Fibroblast of upper back skin (primary cell): ENCODE measurements at places on chromosomes 2 and 18.

GRCh38 chr2:11990576-11990975, 244.1 kb downstream of the LPIN1 start:
- DNase-seq, result no peak

DNA sequence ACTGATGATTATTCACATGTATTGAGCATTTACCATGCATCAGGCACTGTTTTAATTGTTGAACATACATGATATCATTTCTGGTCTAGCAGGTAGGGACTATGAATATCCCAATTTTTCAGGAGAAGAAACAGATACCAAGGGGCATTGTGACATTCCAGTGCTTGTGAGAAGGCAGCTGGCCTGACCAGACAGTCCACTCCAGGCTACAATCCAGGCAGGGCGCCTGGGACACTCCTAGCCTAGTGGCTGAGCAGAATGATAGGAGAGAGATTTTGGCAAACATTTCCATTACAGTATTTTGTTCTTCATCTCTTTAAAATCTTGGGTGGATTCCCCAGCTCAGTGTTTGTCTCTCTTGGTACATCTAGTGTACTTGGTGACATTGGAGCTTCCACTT, 24.9 kb downstream of the ZNF892 start:
- no peak for DNase-seq

GRCh38 chr2:86791573-86791972, 860 bp upstream of the CD8A start:
- no peak for DNase-seq

DNA sequence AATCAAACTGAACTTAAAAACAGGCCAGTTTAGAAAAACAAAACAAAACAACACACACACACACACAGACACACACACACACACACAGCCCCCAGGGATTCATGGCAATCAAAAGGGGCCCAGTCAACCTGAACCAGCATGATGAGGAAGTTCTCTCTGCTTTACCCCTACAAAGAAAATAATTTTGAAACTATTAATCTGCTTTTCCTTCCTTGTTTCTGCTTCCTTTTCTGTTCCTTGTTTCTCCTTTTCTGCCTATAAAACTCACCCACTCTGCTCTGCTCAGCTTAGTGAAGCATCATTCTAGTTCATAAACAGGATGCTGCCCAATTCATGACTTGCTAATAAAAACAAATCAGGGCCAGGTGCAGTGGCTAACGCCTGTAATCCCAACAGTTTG, 203.1 kb downstream of the RAB3GAP1 start:
- DNase-seq, result no peak

- no peak for DNase-seq
Measured at GRCh38 chr2:11831415-11831814, 85.0 kb downstream of the LPIN1 start.

GRCh38 chr2:145079641-145080040, 559.7 kb upstream of the ZEB2 start:
- DNase-seq, result no peak

GRCh38 chr2:14717131-14717530, 84.6 kb downstream of the LRATD1 start:
- no peak for DNase-seq

DNA sequence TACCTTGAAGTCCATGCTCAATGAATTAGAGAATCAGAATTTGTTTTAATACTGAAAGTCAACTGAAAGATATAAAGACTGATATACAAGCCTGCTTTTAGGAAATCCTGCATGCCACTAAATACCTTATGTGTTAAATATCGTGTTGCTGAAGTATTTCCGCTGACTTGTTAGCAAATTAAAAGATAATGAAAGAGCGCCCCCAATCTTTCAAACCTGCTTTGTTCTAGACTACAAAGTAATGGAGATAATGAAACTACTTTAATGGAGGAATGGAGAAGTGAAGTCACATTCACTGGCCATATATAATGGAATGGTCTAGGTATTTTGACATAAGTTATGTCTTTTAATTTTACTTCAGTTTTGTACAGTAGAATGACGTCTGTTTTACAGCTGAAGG, 95.7 kb downstream of the ASXL3 start:
- no peak for DNase-seq

- DNase-seq, result peak; percentile 92
Measured at GRCh38 chr2:127086990-127087790, 19.8 kb downstream of the BIN1 start.

DNA sequence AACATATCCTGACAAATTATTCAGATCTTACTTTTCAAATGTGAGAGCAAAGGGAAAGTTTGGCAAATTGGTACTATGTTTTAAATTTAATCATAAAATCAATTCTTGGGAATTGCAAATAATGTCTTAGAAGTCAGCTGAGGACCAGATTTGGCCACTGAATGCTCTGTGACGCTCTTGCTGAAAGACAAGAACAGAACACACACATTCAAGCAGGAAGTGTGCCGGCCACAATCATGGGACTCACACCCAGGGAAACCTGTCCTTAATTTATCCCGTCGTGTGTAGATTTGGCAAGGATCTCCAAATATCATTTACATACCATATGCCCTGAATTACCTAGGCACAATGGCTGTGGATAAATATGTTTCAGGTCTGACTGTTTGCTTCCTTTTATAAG, 253.1 kb downstream of the TCF4 start:
- no peak for DNase-seq

DNA sequence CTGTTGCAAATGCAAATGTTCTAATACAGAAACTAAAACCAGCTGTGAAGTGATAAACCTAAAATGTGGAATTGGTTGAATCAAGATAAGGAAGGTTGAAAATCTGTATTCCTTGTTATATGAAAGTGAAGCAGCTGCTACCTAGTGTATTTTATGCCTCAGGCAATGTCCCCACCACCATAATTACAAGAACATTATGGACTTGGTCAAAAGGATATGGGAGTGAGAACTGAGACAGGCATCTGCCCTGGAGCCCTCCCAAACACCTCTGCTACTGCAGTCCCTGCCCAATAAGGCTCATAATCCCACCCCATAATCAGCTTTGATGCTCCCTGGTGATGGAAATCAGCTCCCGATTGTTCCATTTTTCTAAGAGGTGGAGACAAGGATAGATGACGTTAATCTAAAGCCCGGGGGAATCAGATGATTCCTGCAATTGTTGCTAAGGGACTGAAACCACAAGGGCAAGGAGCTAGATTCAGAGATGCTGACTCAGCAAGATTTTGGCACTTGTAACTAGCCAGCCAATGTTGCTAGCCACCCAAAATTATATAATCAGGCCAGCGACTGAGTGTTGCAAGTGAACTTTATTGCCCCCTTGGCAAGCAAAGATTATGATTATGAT, 69.5 kb downstream of the EVA1A start:
- peak; percentile 73 for DNase-seq

GRCh38 chr2:99640635-99641151, 150.9 kb upstream of the REV1 start:
- DNase-seq, result peak; percentile 55

GRCh38 chr2:36354811-36355150, 797 bp upstream of the CRIM1 start:
- DNase-seq, result no peak

DNA sequence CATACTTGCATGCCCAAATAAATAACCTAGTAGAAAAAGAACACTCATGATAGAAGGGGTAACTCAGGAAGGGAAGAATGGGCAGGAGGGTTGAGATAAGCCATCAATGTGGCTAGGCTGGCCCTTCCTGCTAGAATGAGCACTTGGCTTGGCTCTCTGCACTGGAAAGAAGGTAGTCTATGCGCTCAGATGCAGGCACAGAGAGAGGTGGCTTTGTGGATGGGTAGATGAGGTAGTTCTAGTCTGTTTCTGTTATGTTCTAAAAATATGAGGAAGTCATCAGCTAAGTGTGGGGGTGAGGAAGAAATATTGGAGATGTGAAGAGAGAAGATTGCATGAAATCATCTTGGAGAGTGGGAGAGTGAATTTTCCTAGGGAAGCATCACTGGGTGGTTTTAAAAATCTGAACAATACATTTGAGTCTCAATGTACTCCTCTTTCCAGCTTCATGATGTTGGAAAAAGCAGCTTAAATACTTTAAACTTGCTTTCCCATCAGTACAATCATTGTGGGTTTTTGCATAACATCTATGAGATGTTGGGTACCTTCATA, 357.1 kb downstream of the CNTNAP5 start:
- DNase-seq, result no peak

DNA sequence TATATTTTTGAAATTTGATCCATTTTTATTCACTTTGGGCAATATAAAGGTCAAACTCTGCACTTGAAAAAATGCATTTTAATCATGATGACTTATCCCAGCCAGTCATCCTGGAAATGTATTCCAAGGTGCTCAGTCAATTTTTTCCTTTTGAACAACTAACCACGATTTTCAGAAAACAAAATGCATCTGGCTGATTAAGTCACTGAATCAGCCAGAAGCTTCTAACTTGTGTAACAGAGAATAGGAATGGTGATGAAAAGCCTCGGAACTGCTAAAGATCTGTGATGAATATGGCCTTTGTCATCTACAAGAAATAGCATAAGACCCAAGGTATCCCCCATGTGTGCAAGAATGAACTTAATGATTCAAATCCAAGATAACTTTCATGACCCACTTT, 572.7 kb downstream of the EPHA4 start:
- peak; percentile 65 for DNase-seq

DNA sequence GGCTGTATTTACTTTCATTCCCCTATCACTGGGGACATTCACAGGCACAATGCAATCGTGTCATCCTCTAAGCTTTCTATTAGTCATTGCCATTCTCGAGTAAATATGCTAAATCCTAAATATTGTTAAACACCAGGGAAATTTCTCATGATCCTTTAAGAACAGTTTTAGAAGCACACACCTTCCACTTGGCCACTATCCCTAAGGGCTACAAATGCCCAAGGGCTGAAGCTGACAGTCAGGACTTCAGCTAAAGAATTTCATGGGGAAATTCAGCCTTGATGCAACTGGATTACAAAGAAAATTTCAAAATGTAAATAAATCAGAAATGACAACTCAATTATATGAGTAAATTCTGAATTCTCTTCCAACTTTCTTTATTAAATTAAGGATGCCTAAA, 163.1 kb upstream of the PID1 start:
- DNase-seq, result no peak

DNA sequence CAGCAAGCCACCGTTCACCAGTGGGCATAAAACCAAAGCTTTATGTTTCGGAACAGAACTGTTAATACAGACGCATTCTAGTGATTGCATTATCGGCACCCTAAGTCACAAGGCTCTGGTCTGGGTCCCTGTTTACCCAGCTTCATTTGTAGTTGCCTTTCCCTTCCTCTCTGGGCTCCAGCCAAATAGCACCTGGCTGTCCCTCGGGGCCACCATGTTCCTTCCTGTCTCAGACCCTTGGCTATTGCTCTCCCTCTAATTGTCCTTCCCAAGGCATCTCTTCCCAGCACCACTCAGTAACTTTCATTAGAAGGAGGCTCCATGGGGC, 75.3 kb downstream of the SDC1 start:
- no peak for DNase-seq

DNA sequence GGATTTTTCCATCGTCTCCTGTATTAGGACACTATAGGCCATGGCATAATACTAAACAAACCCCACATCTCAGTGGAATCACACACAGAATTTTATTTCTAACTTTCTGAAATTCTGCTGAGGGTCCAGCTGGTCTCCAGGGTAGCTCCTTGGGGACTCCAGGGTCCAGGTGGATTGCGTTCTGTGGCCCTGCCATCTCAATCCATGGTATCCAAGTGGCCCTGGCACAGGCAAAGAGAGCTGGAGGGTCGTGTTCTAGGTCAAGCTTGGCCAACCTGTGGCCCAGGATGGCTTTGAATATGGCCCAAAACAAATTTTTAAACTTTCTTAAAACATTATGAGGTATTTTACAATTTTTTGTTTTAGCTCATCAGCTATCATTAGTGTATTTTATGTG, 134.6 kb downstream of the CTIF start:
- DNase-seq, result no peak

DNA sequence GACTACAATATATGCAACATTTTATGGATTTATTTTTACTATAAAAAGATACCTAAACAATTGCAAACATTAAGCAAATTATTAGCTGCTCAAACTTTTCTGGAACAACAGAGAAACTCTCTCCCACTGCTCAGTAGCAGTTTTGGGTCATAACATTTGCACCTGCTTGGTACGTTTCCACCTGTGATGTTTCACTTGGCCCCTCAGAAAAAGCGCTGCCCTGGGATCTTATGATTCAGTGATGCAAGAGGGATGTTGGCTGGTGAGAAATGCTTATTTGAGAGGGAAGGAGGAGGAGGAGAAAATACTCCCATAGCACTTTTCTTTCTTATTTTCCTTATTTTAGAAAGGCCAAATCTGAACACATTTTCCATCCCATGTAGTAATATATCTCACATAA, 9.2 kb downstream of the IRS1 start:
- no peak for DNase-seq

- DNase-seq, result peak; percentile 8
Measured at GRCh38 chr18:23927821-23928746, 86.5 kb upstream of the TTC39C start.

DNA sequence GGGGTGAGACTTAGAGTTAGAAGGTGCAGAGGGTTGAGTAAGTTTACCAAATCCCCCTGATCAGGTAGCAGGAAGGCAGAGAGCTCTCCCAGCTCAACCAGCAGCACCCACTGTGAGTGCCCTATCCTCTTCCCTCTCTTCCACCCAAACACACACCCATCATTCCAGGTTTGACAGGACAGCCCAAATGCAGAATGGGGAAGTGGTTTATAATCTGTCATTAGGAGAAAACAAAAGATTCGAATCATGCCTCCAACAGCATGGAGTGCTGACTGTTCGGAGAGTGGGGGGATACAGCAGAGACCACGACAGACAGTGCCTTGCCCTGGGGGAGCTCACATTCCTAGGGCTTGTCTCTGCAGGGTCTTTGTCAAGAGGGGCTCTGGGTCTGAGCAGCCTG, 11.7 kb downstream of the CXCR2 start:
- DNase-seq, result no peak

- DNase-seq, result no peak
Measured at GRCh38 chr18:48661421-48661820, 122.6 kb downstream of the CTIF start.

GRCh38 chr2:157460897-157461296, 17.0 kb upstream of the CYTIP start:
- DNase-seq, result no peak

GRCh38 chr2:85623991-85624390, 8.0 kb downstream of the USP39 start:
- DNase-seq, result no peak

- DNase-seq, result no peak
Measured at GRCh38 chr2:122389694-122390093, 634.2 kb downstream of the TSN start.

GRCh38 chr2:10122500-10123280, at the start of gene RRM2:
RRM2 (plus strand) TSS chr2:10122739; CDS start chr2:10122799, 60 bp downstream.
- DNase-seq, result peak; percentile 94
